Psoas muscle (tissue), 8 donors: ENCODE measurements at places on chromosomes 7 and 10.

- DNase-seq: peak; percentile 89
Observed at GRCh38 chr10:124721330-124722045, 22.7 kb downstream of the FAM53B start.

GRCh38 chr10:218798-219197, 83.5 kb downstream of the ZMYND11 start:
- DNase-seq: no peak

GRCh38 chr7:112990624-112991023, 96.0 kb downstream of the GPR85 start:
- DNase-seq: no peak

- no peak for DNase-seq
Observed at GRCh38 chr7:23431702-23432199, 38.5 kb downstream of the IGF2BP3 start.

GRCh38 chr10:65684896-65685295, 1240.9 kb upstream of the LRRTM3 start:
- DNase-seq: no peak

DNA sequence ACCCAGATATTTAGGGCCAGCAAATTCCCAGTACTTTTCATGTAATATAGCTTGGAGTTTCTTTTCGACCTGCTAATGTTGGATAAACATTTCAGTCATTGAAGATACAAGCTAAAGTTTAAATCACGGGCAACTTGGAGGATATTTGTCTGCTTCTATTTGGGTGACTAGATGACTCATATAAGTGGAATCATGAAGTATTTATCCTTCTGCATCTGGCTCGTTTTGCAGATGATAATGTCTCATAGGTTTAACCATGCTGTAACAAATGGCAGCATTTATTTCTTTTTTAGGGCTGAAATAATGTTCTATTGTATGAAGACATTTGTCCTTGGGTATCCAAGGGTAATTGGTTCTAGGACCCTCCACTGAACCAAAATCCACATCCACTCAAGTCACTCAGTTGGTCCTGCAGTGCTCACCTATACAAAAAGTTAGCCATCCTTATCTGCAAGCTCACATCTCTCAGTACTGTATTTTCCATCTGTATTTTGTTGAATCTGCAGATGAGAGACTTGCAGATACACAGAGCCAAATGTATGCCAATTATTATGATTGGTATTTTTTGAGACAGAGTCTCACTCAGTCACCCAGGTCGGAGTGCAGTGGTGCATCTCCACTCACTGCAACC, 187.2 kb upstream of the CSTF2T start:
- DNase-seq: no peak

DNA sequence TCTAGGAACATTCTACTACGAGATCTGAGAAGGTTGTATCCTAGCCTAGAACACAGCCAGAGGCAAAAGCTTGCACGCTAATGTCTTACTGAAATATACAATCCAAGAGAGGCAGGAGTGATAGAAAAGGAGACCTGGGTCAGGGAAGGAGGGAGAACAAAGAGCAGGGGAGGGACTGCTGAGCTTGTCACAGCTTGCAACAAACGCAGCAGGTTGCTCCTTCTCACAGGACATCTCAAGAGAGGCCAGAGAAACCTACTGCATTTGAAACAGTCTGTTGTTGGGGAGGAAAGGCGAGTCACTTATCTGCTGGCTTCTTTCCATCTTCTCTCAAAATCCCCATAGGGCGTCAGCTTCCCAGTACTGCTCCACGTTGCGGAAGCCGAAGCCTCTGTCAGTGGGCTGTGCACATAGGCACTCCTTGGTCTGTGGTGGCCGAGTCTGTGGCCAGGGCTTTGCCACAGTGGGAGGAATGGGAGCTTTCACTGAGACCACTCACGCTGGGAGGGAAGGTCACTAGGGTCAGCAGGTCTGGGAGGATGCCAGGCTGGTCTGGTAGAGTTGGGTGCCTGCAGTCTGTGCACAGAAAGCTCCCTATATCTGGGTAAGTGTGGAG, 25.8 kb upstream of the GPNMB start:
- DNase-seq: no peak

DNA sequence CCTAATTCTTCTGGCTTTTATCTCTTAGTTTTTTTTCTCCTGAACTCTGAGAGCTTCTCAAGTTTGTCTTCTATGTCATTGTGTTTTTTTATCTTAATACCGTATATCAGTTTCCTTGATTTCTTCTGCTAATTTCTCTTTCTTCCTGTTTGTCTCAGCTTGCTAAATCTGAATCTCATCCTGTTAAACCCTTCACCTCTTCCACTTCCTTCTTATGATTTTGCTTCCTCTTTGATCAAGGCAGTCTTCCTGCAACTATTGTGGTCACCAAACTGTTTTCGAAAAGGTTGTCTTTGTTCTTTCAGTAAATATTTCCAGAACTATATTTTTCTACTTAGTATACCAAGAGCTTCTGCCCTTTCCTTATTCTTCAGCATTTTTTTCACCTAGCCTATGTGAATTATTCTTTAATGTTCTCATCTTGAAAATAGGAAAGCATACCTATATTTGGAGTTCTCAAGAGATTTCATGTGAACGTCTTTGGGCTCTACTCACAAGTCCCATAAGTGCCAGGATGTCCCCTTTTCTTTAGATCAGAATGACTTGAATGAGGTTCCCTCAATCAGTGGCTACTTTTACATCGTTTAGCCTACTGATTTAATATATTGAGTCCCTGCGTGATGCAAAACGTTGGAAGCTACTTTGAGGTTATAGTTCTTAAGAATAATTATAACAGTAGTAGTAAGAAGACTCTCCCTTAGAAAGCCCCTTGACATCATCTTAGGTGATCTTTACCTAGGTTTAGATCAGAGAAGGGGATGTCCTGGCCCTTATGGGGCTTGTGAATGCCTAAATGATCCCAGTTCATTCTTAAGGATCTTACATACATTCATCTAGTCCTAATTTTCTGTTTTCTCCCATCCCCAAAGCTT, 415.4 kb upstream of the AUTS2 start:
- no peak for DNase-seq

GRCh38 chr7:27944643-27945042, 204.7 kb downstream of the TAX1BP1 start:
- peak; percentile 35 for DNase-seq

GRCh38 chr7:48244864-48245271, 73.6 kb downstream of the ABCA13 start:
- DNase-seq: no peak

GRCh38 chr10:109904397-109904796, 18.9 kb downstream of the XPNPEP1 start:
- no peak for DNase-seq

DNA sequence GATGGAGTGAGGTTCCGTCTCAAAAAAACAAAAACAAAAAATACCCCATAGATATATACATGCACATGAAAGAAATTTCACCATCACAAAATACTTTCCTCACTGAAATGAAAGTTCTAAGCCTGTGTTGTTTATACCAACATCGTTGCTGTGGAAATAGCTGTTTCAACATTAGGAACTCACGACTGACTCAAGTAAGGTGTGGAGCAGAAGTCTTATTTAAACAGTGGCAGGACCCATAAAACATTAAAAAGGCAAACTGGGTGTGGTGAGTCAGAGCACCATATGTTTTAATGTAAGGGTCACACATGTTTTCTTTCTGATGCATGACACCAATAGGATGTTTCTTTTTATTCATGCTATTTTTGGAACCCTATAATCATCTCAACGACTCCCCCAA, 48.3 kb downstream of the BAIAP2L1 start:
- no peak for DNase-seq

DNA sequence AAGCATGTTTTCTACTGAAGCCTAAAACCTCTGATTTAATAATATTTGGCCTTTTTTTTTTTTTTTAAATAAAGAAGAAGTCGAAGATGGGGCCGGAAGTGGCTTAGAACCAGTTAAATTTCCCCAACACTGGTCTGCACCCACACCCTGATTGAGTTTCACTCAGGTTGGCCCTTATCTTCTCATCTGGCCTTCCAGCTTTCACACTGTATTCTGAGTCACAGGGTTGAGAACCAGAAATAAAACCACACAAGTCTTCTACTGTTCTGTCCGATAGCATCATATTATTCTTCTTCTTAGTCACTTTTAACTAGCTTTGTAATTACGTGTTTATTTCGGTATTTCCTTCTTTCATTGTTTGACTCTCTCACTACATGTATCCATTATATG, 9.9 kb downstream of the ZNF365 start:
- DNase-seq: no peak

DNA sequence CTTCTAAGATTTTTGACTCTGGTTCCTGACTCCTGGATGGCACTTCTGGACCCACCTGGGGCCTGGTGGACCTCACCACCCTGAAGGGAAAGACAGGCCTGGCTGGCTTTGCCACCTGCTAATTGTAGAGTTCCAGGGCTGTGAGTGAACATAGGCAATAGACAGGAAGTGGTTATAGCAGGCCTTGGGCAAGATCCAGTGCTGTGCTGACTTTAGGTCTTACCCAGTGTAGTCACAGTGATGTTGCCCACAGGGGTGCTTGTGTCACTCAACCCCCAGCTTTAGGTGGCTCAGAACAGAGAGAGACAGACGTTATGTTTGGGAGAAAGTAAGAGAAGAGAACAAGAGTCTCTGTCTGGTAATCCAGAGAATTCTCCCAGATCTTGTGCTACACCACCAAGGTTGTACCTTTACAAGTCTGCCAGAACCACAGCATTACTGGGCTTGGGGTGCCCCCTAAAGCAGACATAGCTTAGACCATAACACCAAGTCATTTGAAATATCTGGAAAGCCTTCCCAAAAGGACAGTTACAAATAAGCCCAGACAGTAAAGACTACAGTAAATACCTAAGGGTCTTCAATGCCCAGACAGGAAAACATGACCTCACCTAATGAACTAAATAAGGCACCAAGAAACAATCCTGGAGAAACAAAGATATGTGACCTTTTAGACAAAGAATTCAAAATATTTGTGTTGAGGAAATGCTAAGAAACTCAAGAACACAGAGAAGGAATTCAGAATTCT, 303.4 kb downstream of the PCLO start:
- DNase-seq: no peak

DNA sequence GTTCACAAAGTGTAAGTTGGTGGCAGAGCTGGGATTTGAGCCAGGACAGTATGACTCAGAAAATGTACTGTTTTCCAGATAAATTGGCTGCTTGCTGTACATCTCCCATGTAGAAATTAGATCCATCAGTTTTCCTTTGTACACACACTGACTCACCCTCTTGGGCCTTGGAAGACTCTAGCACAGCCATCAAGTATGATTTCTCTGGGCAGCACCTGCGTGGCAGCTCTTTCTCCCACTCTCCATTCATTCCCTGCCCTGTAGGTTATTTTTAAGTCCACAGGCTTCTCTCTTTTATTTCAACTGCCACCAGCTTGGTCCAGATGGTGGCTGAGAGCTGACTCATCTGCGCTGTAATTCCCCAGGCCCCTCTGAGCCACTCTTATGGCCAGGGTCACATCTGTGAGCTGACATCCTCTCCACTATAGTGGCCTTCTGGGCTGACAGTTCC, 28.3 kb upstream of the SDK1 start:
- DNase-seq: no peak

GRCh38 chr10:131168238-131168875, 143.2 kb downstream of the TCERG1L start:
- DNase-seq: no peak

DNA sequence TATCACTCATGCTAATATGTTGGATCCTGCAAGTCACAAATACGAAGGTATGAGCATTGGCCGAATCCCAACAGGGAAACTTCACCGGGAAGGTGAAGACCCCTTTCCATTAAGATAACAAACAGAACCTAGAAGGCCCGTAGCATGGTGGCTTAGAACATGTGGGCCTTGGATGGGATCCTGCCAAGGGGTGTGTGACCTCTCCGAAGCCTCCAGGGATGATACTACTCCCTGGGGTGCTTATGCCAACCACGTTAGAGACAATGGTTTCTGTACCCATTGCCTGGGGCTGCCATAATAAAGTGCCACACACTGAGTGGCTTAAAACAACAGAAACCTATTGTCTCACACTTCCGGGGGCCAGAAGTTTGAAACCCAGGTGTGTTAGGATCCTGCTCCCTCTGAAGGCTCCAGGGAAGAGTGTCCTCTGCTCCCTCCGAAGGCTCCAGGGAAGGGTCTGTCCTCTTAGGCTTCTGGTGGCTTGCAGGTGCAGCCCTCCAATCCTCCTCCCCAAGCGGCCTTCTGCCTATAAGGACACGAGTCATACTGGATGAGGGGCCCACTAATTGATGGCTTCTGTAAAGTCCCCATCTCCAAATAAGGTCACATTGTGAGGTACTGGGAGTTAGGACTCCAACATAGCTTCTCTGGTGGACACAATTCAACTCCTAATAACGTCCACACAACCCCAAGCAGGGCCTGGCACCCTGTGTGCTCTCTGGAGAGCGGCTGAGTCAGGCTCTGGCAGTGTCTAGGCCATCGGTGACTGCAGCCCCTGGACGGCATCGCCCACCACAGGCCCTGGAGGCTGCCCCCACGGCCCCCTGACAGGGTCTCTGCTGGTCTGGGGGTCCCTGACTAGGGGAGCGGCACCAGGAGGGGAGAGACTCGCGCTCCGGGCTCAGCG, 992 bp upstream of the MGMT start:
- DNase-seq: no peak

DNA sequence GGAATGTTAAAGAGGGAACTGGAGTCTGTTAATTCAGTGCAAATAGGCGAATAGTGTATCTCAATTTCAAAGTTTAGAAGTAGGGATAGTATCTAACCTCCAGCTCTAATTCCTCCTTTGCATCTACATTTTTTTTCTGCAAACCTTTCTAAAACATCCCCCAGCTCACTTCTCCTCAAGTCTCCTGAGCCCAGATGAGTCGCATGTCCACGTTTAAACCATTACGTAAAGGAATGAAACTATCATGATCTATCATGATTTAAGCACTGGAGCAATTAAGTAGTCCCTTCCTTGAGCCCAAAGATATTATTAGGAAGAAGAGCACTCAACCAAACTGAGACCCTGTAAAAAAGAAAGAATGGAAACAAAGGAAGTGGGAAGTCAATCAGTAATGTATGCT, 29.9 kb downstream of the GPR22 start:
- DNase-seq: no peak

GRCh38 chr10:133166504-133166827, 6.4 kb downstream of the KNDC1 start:
- no peak for DNase-seq

- no peak for DNase-seq
Observed at GRCh38 chr7:53604201-53604600, 568.8 kb downstream of the POM121L12 start.

- no peak for DNase-seq
Observed at GRCh38 chr7:2393706-2394105, 9.7 kb upstream of the CHST12 start.

GRCh38 chr10:22674573-22674930, 39.8 kb downstream of the PIP4K2A start:
- no peak for DNase-seq
